ENCODE measurements at places on chromosomes 2 and 18.
A peak's percentile ranks its signal among the peaks of the same experiment; 100 is the strongest.

DNA sequence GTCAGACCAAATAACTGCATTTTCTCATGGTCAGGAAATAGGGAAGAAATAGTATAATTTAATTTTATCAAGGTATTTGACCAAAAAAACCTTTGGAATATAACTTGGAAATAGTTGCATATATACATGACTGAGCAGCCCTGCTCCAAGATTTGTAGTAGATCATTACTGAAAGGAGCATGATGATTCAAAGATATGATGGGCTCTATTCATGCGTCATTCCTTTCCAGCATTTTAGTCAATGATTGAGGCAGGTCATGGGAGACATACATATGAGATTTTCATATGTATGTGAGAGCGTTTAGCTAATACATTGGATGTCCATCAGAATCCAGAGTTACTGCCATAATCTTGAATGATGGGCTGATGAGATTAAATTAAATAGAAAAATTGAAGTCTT lies 74.5 kb downstream of the CAB39 start:
- no peak for DNase-seq

- DNase-seq, result no peak
Observed at GRCh38 chr2:59684116-59684770, 869.2 kb downstream of the BCL11A start.

GRCh38 chr2:179606141-179606540 lies 255.3 kb downstream of the ZNF385B start:
- DNase-seq, result no peak

- no peak for DNase-seq
Observed at GRCh38 chr2:91442246-91442905, 2750.9 kb downstream of the RPIA start.

DNA sequence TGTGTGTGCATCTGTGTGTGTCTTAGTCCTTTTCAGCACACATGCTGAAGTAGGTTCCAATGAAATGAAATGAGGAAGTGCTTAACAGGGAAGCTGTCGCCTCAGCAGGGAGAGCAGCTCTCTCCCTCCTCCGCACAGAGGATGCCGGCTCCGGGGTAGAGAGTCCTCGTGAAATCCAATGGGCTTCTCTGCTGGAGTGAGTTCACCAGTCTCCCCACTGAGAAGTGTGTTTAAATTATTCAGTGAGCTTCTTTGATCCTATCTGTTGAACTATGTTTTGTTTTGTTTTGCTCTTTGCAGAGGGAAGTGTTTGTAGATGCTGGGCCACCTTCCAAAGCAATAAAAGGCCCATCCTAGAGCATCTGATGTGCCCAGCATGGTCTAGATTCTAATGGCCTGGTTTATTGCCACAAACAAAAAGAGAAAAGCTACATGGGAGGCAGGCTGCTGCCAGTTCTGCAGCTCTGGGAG lies 6.7 kb downstream of the PPP1R7 start:
- DNase-seq, result no peak

DNA sequence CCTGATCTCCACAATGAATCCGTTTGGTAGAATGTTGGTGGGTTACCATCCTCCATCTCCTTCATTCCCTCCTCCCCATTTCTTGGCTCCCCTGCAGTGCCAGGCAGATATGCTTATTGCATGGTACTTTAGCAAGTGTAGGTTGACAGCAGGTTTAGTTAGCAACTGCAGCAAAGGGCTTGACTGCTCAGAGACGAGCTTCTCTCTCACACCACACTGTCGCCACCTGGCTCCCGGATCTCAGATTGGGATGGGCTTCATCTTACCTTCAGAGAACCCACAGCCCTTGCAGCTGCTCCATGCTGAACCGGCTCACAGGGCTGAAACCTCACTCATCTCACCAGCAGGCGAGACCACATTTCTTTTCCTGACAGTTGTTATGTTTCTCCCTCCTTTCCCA lies 88.8 kb downstream of the VWA3B start:
- DNase-seq, result no peak

DNA sequence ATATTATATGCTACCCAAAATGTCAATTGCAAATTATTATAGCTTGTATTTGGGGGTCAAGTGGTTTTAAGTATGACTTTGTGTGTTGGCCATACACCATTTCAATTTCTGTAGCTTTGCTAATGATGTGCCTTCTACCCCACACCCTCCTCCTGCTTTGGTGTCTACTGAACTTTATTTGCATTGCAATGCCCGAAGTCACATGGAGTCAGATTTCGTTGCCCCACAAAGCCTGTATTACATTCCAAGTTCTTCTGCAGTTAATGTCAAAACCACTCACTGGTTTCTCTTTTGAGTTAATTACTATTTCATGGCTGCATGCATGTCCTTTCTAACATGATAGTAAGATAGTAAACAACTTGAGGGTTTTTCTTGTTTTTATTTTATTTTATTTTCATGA lies 528.9 kb downstream of the RIT2 start:
- DNase-seq, result no peak

DNA sequence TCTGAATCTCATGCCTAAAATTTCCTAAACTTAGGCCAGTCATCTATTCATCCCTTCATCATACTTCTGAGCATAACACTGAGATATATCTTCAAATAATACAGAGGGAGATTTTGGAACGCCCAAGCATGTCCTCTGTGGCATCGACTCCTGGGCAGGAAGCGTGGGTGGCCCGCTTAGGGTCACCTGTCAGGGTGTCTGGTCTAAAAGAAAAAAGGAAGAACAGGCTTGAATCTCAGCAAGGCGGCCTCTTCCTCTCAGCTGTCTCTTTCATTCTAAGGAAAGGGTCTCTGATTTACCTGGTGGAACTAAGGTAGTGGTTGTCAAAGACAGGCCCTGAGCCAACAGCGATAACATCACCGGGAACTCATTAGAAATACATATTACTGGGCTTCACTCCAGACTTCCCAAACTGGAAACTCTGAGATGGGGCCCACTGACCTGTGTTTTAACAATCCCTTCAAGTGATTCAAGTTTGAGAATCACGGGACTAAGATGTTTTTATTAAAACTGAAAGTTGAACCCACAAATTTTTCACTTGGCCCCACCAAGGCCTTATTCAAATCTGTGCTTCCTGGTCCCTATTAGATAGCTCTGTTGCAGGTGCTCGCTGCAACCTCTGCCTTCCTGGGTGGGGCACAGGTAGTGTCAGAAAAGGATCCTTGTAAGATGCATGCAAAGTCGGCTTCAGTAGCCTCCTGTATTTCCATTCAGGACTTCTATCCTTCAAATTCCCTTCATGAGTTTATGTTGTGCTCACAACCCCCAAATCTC lies 162.3 kb upstream of the CCDC68 start:
- DNase-seq, result no peak

DNA sequence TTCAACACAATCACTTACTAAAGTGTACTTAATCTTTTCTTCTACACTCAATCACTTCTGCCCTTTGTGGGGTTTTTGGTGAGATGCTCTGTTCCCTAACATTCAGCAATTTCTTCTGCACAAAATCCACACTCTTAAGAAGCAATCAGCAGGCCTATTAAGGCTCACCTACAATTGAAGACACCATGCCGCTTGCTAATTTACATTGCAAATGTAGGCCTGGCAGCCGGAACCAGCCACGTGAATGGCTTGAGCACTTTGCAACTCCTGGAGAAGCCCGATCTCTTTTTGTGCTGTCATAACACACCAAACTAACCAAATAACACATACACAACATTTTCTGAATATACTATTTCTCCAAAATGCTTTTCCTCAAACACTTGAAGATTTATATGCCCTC lies 66.3 kb downstream of the NYAP2 start:
- DNase-seq, result no peak

GRCh38 chr2:27162151-27163121 lies 13.6 kb downstream of the TCF23 start:
- DNase-seq, result no peak

GRCh38 chr2:216044883-216045486 lies 31.6 kb upstream of the MREG start:
- DNase-seq, result peak; percentile 50

DNA sequence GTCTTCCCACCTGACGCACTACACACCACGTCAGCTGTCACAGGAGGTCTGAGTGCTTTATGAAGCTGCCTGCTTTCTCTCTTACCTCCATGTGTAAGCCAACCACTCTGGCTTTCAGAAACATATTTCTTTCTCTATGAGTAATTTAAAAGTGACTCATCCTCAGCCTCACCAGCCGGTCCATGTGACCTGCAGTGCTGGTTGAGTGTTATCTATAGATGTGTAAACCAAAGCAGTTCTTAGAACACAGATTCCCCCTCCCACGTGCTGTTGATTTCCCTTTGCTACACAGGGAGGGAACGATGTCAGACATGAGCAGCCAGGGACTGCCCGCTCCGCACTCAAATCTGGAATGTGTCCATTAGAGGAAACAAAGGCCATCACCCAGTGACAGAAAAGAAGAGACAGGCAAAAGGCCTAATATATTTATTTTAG lies 157.8 kb downstream of the BCL2 start:
- DNase-seq, result peak; percentile 95

DNA sequence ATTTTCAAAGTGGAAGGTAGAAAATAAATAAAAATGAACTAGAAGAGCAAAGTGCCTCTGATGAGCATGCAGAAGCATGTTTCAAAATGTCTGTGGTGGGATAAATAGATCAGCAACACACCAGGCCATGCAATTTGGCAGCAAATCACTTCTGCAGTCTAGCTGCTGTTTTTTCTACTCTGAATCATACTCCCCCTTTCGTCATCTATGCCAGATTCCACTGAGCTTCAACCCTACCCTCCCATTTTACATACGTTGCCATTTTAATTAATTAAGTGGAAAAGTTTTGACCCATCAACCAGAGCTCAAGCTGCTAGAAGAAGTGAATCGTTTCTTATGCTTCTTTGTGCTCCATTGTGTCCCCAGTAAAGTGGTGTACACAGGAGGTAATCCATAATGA lies 79.3 kb downstream of the NRXN1 start:
- DNase-seq, result no peak
